ENCODE measurements at places on chromosomes 16 and 17.

- DNase-seq, result no peak
Observed at GRCh38 chr16:4323845-4324488, 8.1 kb downstream of the GLIS2 start.

DNA sequence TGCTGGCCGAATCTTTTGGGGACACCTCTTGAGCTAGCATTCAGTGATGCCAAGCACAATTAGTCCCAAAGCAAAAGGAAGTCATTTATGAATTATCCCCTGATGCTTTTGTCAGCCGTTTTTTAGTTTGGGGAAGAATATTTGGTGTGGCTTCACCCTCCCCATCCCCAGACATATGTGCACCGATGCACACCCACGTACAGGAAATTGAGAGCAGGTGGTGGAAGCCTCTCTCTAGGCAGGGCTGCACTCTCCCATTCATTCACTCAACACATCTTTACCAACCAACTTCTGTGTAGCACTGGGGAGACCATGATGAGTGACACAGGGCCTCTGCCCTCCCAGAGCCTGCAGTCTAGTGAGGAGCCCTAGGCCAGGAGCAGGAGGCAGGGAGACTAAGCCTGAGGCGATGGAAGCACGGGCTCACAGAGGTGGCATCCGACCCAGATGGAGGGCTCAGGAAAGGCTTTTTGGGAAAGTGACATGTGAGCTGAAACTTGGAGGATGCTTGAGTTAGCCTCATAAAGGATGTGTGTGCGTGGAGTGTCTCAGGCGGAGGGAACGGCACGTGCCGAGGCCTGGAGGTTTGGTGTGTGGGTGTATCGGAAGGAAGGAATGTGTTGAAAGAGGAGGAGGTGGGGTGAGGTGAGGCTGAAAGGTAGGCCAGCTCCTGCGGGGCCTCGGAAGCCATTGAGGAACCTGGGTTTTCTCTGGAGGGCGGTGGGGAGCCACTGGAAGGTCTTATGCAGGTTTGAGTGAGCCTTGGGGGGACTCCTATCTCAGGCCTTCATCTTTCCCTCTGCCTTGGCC is 43.8 kb downstream of the PSME3IP1 start:
- no peak for DNase-seq

- DNase-seq, result no peak
Observed at GRCh38 chr16:21302898-21303528, 24.9 kb upstream of the CRYM start.

DNA sequence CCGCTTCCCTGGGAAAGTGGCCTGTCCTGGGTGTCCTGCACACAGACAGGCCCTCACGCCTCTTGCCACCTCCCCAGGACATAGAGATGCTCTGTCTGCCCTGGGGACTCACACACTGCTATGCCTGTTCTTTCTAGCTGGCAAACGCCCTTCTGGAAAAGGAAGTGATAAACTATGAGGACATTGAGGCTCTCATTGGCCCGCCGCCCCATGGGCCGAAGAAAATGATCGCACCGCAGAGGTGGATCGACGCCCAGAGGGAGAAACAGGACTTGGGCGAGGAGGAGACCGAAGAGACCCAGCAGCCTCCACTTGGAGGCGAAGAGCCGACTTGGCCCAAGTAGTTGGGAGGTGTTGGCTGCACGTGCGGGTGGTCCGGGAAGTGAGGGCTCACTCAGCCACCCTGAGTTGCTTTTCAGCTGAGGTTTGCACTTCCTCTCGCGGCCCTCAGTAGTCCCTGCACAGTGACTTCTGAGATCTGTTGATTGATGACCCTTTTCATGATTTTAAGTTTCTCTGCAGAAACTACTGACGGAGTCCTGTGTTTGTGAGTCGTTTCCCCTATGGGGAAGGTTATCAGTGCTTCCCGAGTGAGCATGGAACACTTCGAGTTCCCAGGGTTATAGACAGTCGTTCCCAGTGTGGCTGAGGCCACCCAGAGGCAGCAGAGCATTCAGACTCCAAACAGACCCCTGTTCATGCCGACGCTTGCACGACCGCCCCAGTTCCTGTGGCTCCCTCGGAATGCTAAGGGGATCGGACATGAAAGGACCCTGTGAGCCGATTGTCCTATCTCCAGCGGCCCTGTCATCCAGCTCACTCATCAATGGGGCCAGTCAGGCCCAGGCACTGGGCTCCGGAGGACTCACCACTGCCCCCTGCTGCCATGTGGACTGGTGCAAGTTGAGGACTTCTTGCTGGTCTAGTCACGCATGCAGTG is 3.5 kb upstream of the RPL13 start:
- peak; percentile 83 for DNase-seq

DNA sequence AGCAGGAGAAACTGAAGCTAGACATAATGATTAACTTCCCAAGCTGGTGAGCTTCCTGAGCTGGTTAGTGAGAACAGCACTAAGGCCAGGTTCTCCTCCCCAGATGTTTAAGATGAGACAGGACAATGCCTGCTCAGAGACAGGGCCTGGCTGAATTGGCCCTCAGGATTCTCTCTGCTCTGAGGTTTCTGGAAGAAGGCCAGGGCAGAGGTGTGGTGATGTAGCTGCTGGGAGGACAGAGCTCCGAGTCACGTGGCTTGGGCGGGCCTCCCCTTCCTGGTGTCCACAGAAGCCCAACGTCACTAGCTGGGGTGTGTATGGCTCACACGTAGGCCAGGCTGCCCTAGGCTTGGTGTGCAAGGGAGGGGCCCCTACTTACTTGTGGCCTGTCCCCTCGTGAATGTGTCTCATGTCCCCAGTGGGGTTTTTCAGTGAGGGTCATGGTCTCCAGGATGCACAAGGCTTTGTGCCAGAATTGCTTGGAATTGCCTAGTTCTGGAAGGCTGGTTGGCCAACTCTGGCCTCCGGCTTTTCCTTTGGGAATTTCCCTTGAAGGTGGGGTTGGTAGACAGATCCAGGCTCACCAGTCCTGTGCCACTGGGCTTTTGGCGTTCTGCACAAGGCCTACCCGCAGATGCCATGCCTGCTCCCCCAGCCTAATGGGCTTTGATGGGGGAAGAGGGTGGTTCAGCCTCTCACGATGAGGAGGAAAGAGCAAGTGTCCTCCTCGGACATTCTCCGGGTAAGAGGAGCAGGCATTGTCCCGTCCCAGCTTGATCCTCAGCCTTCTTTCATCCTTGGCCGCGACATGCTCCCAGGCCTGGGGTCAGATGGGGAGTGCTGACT is 3.4 kb downstream of the NOD2 start:
- DNase-seq, result peak; percentile 95

GRCh38 chr17:18181358-18181757 is 2.3 kb upstream of the ALKBH5 start:
- no peak for DNase-seq

DNA sequence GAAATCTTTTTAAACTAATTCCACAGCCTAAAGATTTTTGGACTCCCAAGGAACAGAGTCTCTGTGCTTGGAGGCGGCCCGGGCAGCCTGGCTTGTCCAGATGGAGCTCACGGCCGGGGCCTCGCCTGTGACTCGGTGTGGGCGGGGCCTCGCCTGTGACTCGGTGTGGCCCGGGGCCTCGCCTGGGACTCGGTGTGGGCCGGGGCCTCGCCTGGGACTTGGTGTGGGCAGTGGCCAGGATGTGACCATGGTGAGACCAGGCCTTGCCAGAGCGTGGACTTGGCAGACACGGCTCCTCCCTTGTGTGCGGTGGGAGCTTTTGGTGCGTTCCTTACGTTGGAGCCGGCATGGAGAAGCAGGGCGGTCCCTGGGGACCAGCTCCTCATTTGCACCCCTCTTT is 92.3 kb downstream of the METRNL start:
- no peak for DNase-seq

DNA sequence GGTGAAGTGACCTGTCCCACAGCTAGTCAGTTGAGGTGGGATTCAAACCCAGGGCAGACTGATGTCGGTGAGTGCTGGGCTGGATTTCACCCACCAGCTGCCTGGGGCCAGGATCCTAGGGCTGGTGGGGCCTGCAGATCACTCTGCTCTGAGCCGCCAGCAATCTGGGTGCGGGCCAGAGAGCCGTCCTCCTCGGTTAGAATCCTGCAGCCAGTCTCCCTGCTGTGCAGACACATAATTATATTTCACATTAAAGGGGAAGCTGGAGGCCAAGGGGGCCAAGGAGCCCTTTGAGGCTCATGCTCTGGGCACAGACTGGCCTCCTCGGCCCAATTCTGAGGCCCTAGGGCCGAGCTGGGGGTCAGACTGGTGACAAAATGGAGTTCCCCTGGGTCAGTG is 996 bp upstream of the KCNJ12 start:
- DNase-seq, result no peak

GRCh38 chr16:69851491-69852240 is 89.5 kb downstream of the WWP2 start:
- DNase-seq, result no peak

DNA sequence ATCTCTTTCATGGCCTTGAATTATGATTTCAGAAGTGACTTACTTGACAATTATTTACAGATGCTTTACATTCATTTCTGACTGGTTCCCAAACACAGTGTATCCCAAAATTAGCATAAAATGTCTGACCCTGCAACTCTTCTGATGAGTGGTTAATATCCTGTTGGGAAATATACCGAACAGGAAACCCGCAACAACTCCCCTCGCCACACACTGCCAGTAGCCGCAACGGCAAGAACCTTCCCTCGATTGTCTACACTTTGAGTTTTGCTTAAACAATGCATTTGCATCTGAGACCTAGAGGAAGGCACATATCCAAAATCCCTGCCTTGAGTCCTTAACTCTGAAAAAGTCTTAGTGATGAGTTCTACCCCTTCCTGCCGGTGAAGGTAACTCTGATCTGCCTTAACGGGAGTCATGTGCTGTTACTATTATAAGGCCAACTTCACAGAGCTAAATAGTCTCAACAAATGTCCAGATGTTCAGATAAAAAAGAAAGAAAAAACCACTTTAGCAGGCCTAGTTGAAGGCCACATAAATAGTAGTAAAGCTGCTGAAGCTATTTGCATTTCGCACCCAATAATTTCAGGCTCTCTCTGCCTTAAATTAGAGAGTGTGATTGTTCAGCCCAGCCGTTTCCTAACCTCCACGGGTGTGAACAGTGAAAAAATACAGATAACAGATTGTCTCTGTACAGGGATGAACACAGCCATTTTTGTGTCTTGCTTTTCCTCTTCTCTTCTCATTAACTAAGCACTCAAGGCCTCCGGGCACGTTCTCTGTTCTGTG is 321.1 kb downstream of the HS3ST3B1 start:
- no peak for DNase-seq

- DNase-seq, result peak; percentile 68
Observed at GRCh38 chr17:28570716-28571360, 486 bp downstream of the PIGS start.

DNA sequence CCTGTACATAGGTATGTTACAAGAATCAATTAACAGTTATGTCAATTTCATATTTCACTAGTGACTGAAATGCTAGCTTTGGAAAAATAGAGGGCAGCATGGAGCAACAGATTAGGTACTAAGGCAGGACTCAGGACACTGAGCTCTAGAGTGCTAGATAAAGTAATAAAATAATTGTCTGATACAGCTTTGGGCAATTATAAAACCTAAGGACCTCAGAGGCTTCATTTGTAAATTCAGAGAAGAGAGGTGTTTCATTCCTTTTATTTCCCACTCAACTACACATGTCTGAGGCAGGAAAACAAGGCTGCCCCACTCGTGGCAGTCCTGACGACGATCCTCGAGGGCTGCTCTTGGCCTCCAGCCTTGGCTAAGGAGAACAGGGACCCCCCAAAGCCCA is 81.5 kb downstream of the CA4 start:
- no peak for DNase-seq

GRCh38 chr17:27453471-27453870 is 2.8 kb upstream of the KSR1 start:
- no peak for DNase-seq

DNA sequence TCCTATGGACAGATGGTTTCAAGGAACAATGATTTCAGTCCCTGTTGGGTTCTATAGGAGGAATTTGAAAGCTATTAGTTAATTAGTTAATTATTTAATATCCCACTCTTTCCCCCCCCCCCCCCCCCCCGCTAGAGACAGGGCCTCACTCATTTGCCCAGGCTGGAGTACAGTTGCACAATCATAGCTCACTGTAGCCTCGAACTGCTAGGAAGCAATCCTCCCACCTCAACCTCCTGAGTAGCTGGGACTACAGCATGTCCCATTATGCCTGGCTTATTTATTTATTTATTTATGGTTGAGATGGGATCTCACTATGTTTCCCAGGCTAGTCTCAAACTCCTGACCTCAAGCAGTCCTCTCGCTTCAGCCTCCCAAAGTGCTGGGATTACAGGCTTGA is 15.0 kb upstream of the TAT start:
- no peak for DNase-seq

- no peak for DNase-seq
Observed at GRCh38 chr17:81656118-81656743, at the start of gene PDE6G. TSS of gene PDE6G (minus strand) at chr17:81656542. CDS start at chr17:81653305, 3,237 bp downstream.

GRCh38 chr17:61135782-61136181 is 263.9 kb upstream of the TBX2 start:
- no peak for DNase-seq

DNA sequence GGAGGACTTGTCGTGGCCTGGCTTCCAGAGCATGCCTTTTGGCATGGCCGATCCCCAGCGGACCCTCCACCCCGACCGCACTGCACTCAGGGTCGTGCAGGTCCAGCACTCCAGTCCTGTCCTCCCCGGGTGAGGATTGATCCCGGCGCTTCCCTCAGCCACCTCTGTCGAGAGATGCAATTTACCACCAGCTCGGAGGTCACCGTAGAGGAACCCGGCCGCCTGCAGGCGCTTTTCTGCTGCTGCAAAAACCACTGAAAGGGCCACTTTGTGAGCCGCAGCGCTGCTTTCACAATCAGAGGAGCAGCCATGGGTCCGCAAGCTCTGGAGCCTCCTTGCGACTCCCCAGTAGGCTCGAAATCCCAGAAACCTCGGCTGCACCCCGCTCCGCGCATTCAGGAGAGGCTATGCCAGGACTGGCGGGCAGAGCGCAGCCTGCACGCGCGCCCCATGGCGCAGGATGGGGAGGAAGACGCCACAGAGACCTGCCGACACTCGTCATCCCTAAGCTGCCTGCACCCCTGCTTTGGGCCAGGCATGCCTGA is 134.2 kb downstream of the HS3ST2 start:
- no peak for DNase-seq

GRCh38 chr16:72434159-72434558 is 262.2 kb upstream of the PMFBP1 start:
- no peak for DNase-seq

GRCh38 chr16:69187446-69188235 is 677 bp downstream of the SNTB2 start:
- DNase-seq, result peak; percentile 61

GRCh38 chr17:28983286-28984230 is 22.3 kb downstream of the SEZ6 start:
- DNase-seq, result no peak

DNA sequence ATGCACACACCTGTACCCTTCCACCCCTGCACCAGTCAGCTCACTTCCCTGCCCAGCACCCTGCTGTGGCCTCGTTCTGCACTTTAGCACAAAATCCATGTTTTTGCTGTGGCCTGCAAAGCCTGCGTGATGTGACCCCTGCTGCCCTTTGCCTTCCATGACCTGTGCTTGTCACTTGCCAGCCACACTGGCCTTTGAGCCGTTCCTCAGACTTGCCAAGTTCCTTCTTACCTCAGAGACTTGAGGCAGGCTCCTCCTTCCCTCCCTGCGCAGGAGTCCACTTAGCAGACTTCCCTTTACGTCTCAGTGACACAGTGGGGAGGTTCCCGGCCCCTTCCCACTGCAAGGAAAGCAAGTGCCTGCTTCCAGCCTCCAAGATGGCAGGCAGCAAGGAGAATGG is 134.7 kb downstream of the SNX29 start:
- no peak for DNase-seq

All from right lobe of liver (tissue), 6 donors.